ENCODE measurements at places on chromosomes 7 and 10.

- DNase-seq: no peak
These were observed 34.1 kb upstream of the IFRD1 start for GRCh38 chr7:112416127-112416526.

- no peak for DNase-seq
These were observed 379.2 kb upstream of the GHITM start for GRCh38 chr10:83760142-83760541.

- DNase-seq: no peak
These were observed 5.4 kb downstream of the VIM start for GRCh38 chr10:17233286-17233991.

- DNase-seq: no peak
These were observed 34.7 kb downstream of the DDIT4 start for GRCh38 chr10:72308320-72308987.

DNA sequence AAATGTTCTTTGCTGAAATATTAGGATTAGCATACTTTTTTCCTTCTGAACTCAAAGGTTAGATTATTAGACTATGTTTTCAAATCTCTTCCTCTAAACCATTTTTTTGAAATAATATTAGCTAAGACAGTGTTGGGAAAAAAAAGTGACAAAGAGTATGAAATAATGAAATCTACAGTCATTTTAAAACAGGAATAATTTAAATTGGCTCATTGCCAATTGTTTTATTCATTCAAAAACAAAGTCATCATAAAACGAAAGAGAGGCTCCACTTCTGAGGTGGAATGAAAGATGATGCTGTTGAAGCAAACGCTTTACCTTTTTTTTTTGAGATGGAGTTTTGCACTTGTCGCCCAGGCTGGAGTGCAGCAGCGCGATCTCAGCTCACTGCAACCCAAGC is 51.2 kb downstream of the RNF32 start:
- no peak for DNase-seq

DNA sequence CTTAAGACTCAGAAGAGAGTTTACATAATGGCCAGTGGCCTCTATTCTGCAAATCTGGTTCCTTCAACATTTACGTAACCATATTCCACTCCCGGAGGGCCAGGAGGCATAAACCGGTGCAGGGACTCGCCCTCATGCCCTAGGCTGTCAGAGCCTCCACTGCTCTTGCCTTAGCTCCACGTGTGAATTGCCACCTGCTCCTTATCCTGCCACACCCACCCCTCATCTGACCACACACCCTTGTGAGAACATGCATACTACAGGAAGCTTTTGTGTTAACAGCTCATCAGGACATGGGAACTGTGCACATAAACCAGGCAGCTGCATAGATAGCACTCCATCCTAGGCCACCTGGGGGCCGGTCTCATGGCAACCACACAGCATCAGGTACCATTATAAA is 146.7 kb upstream of the PFKP start:
- no peak for DNase-seq

- no peak for DNase-seq
These were observed 491 bp upstream of the AKAP9 start for GRCh38 chr7:91940171-91940570.

GRCh38 chr10:1454428-1454827 is 282.9 kb downstream of the ADARB2 start:
- DNase-seq: no peak

DNA sequence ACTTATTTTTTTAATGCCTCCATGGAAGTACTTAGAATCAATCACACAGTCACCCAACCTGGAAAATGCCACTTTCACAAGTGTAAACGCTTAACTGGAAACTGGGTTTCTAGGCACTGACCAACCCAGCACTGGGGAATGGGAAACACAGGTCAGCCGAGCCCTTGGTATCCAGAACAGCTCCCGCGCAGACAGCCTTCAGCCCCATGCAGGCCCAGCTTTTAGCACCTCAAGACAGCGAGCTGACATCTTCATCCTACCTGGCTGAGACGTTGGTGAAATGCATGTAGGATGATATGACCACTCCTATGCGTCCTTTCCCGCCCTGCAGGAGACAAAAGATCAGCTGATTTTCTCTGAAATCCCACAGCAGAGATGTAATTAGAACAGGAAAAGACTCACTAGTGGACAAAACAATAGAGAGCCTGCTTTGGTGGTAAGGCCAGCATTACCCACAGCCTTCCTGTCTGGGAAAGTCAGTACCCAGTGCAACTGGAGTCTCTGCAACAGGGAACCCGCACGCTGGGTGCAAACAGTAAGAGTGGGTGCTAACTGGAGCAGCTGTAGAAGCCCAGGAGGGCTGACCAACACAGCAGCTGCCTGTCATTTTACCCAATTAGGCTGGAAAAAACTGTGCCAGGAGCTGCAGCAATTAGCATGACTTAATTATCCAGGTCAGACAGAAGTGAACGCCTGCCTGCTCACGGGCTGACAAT is 153.7 kb downstream of the TNS3 start:
- DNase-seq: no peak

- DNase-seq: no peak
These were observed 134.1 kb downstream of the ADARB2 start for GRCh38 chr10:1603181-1603580.

DNA sequence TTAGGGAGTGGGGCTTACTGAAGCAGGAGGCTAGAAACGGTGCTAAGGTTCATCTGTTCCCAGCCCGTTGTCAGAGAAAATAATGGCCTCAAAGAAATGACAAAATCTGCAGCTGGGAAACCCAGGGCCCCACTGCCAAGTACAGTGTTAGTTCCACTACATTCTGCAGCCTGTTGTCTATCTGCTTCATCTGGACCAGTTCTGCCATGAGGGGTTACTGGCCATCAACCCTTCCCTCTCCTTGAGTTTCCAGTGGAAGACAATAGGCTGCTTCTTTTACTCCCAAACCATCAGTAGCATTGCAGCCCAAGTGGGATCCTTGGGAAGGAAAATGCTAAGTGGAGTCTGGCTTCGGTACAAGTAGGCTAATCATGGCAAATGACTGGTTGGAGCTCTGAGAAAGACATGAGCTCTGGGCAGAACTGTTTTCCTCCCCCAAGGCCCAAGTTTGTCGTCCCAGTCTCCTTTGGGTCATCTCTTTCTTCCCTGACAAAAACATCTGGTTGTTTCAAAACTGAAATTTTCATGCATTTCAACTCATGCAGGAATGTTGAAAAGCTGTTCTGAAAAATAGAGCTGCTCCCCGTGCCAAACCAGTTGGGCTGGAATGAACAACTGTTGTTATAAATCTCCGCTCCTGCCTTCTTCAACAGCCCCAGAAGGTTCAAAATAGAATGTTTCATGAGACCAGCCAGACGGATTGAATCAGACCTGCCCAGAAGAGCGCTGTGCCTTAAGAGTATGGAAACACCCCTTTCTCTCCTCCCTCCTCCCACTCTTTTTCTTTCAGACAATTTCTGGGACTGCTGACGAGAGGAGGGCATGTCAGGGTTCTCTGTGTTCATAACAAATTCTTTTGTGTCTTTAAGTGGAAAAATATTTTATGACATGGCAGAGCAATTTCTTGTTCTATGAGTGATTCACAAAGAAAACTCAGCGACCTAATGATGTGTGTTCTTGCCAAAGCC is 116.6 kb downstream of the RAB18 start:
- no peak for DNase-seq

- DNase-seq: no peak
These were observed 74.1 kb downstream of the ADD3 start for GRCh38 chr10:110081911-110082310.

DNA sequence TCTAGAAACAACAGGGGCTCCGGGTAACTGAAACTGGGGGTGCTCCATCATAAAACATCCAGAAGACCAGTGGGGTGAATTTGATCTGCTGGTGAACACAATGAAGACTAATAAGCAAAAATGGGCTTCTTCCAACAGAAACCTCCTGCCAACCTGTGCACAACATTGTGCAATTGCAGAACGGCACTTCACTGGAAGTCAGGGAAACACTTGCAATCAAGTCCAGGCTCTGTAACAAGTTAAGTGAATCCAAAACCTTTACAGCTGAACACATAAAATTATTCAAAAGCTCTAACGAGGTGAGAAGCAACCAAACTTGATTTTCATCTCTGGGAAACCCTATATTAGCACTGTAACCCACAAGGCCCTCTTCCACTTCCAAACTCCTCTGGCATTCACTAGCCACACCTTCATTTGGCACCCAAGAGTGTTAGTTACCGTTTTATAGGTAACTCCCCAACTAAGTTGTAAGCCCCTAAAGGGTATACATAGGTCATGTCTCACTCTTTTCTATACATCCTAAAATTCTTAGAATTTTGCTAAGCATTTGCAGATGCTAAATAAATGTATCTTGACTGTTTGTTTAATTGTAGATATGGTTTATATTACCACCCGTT is 22.0 kb downstream of the IMMP2L start:
- no peak for DNase-seq

DNA sequence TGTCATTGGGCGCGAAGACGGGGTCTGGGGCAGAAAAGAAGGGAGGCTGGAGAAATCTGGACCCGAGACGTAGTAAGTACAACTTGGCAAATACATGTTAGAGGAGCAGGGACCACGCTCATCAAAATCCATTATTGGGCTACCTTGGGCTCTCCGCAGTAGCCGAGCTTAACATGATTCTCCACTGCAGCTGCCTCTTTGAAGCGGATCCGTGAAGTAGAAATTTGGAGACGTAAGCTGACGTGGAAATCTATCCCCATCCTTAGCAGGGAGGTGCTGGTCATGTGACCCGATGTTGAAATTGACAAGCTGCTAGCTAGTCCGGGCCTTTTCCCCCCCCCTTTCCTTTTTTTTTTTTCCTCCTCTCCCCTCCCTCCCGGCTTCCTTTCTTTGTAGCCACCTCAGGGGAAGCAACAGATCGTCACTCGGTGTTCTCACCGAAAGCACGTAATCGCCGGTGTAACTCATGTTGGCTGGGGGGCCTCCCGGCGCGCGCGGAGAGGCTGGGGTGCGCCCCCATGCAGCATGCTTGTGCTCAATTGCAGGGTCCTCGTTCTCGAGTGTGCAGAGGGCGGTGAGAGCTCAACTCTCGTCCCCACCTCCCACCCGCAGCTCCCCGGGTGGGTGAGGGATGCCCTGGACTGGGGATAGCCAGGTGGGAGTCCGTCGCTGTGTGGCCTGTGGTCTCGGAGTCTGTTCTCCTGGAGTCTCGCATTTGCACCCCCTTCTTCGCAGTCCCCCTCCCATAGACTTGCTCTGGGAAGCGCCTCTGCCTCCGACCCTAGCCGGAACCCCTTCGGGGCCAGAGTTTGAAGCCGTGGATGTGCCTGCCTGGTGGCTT is at the start of gene HOXA11:
TSS of gene HOXA11 (minus strand) at position 220 of the 841 bp plus-strand sequence. CDS start at position 132, 88 bp downstream.
- peak; percentile 7 for DNase-seq

DNA sequence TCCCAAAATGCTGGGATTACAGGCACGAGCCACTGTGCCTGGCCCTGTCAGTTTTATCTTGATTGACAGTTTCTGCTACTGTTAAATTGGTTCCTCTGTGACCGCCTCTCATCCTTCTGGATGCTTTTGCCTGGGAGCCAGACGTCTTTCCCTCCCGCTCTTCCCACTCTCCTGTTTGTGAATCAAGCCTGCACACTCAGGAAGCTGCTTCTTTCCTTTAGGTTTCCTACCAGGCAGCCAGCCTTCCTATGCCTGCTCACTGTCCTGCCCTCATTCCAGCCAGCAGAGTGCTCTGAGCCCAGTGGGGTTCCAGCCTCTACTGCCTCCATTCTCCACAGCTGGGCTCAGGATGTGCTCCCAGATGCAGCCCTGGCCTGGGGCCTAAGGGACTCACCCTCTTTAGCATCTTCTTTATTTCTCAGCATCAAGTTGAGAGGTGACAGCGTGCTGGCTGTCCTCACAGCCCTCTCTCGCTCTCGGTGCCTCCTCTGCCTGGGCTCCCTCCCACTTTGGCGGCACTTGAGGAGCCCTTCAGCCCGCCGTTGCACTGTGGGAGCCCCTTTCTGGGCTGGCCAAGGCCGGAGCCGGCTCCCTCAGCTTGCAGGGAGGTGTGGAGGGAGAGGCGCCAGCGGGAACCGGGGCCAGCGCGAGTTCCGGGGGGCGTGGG is 5.1 kb downstream of the SH2D4B start:
- no peak for DNase-seq

DNA sequence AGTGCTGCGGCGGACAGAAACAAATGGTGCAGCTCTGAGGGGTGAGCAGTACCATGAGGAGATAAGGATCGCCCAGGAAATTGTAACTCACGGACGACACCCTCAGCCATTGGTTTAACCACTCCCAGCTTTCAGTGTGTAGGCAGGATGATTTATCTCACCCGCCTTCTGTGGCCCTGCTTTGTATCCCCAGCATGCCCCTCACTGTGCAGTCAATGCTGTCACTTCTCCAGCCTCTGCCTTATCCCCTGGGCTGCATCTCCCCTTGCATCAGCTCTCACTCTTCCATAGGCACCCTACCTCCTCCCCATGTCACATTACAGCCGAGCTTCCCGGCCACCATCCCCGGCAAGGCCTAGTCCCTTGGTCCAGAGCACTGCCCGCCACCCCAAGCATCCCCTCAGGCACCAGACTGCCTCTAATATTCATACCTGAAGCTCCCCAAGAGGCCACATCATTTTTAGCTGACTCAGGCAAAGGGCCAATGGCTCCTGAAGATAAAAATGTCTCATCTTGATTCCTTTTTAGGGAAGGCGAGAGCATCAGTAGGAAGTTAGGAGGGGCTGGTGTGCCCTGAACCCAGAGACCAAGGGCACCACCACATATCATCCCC is 77.1 kb downstream of the CARD11 start:
- no peak for DNase-seq

GRCh38 chr7:73888959-73889358 is 28.0 kb downstream of the TMEM270 start:
- DNase-seq: no peak

- DNase-seq: no peak
These were observed 59.0 kb upstream of the CHST15 start for GRCh38 chr10:124152139-124153022.
